ENCODE measurements at places on chromosomes 6 and 20. TPM values are rescaled to one million over a fixed set of nuclear protein-coding genes. Genes with fewer than 3 reads are reported as not detected.

Gene RSPH9
- 0.39 TPM for polyA plus RNA-seq

Gene TSPO2
- polyA plus RNA-seq = 0.31 TPM

Gene SLC35D3
- 1.0 TPM for polyA plus RNA-seq

Gene GHRH
- 0.40 TPM for polyA plus RNA-seq

Gene IP6K3
- polyA plus RNA-seq = 0.16 TPM

Gene FAM83C
- not detected for polyA plus RNA-seq

Gene MYL9
- polyA plus RNA-seq = 100 TPM

Gene ADAM33
- 2.4 TPM for polyA plus RNA-seq

Gene DLK2
- 0.57 TPM for polyA plus RNA-seq

Gene SLC22A7
- 0.14 TPM for polyA plus RNA-seq

Gene SLC32A1
- polyA plus RNA-seq = not detected

Gene HSP90AB1
- 1,345 TPM for polyA plus RNA-seq

Gene CLIC5
- polyA plus RNA-seq = 0.12 TPM

Gene HIVEP2
- 1.5 TPM for polyA plus RNA-seq

Gene PI3
- polyA plus RNA-seq = not detected

Gene BANF2
- not detected for polyA plus RNA-seq

Gene EYS
- 0.35 TPM for polyA plus RNA-seq

Gene CRISP3
- not detected for polyA plus RNA-seq

Gene MAS1
- polyA plus RNA-seq = not detected

Gene GJA10
- not detected for polyA plus RNA-seq

Gene ZFP57
- polyA plus RNA-seq = 1.3 TPM

Gene SLC22A16
- 0.37 TPM for polyA plus RNA-seq

Gene MAP7
- polyA plus RNA-seq = 44.7 TPM

Gene GRM1
- polyA plus RNA-seq = 0.49 TPM

Gene LINC00237
- polyA plus RNA-seq = 2.0 TPM

Gene RARS2
- polyA plus RNA-seq = 33.9 TPM

Gene PTCRA
- not detected for polyA plus RNA-seq

Gene MTRF1L
- 28.3 TPM for polyA plus RNA-seq

Gene DNAAF9
- 2.2 TPM for polyA plus RNA-seq

Gene LKAAEAR1
- 2.4 TPM for polyA plus RNA-seq

Gene PFDN6
- 56.1 TPM for polyA plus RNA-seq

Gene FAM83D
- 31.1 TPM for polyA plus RNA-seq

Gene HUS1B
- 1.3 TPM for polyA plus RNA-seq

Gene TREML1
- polyA plus RNA-seq = not detected

Gene BRD2
- polyA plus RNA-seq = 81.9 TPM

Gene ANKRD66
- not detected for polyA plus RNA-seq

Gene TRMT11
- 41.9 TPM for polyA plus RNA-seq

Gene CPNE5
- 0.37 TPM for polyA plus RNA-seq

Gene ERGIC3
- 155 TPM for polyA plus RNA-seq

Gene ADGB
- polyA plus RNA-seq = not detected

Gene BMP7
- 15.9 TPM for polyA plus RNA-seq

Gene AGER
- polyA plus RNA-seq = 3.4 TPM

Gene ENPP1
- 14.5 TPM for polyA plus RNA-seq

Gene CGA
- not detected for polyA plus RNA-seq

Gene RNF182
- 3.2 TPM for polyA plus RNA-seq

All from GM23338 (cell line).